ENCODE measurements at places on chromosomes 3 and 15. TPM values are rescaled to one million over a fixed set of nuclear protein-coding genes. Genes with fewer than 3 reads are reported as not detected.

GOLGA6L7 gene
- not detected for total RNA-seq

DNA sequence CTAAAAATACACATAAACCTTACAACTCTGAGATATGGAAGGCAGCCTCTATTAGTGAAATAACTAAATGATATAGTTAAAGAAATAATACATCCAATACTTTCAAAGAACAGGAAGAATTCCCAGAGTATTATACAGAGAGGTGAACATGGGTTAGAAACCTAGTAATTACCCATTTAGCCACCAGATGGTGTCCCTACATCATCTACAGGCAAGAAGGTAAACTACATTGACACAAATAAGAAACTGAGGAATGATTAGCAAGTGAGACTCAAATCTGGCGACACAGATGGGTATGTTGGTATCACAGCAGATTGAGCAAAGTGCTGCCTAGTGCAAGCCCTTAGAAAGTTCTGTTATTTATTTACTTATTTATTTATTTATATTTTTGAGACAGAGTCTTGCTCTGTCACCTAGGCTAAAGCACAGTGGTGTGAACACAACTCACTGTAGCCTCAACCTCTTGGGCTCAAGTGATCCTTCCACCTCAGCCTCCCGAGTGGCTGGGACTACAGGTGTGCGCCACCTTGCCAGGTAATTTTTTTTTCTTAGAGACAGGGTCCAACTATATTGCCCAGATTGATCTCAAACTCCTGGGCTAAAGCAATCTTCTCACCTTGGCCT lies 28.2 kb downstream of the NEK4 start:
- DNase-seq, result no peak

- DNase-seq, result no peak
These were observed 4.2 kb downstream of the SCN10A start for GRCh38 chr3:38811822-38812221.

CPB1 gene
- not detected for total RNA-seq

- DNase-seq, result no peak
These were observed 427.5 kb downstream of the VGLL3 start for GRCh38 chr3:86563400-86563970.

DNA sequence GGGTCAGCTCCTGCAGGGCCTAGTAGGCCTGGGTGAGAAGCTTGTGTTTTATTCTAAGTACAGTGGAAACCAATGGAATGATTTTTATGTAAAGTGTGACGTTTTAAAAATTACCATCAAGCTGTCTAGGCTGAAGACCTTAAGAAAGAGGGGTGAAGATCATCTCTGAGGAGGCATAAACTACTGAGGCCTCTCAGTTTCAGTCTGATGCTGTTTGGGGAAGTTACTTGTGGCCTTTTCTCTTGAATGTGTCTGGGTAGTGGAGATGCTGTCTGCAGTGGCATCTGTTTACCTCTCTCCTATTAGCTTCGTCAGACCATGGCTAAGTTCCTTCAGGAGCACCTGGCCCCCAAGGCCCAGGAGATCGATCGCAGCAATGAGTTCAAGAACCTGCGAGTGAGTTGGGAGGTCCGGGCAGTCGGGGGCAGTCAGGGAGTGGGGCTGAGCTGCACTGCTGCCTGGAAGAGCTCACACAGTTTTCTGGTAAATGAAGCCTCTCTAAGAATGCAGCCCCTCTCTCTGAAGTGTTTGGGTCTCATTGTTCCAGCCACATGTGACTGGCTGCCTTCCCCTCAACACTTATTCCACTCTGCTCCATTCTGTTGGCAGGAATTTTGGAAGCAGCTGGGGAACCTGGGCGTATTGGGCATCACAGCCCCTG lies 1.9 kb downstream of the IVD start:
- DNase-seq, result no peak

CRABP1 gene
- 10.5 TPM for total RNA-seq

GRCh38 chr15:92377083-92377789 lies 16.4 kb upstream of the ST8SIA2 start:
- DNase-seq, result peak; percentile 20

- peak; percentile 68 for DNase-seq
These were observed 2.1 kb upstream of the GNAT1 start for GRCh38 chr3:50189274-50189673.

ATP1B3 gene
- 40.7 TPM for total RNA-seq

- no peak for DNase-seq
These were observed 4.6 kb upstream of the DAG1 start for GRCh38 chr3:49465270-49466034.

DNA sequence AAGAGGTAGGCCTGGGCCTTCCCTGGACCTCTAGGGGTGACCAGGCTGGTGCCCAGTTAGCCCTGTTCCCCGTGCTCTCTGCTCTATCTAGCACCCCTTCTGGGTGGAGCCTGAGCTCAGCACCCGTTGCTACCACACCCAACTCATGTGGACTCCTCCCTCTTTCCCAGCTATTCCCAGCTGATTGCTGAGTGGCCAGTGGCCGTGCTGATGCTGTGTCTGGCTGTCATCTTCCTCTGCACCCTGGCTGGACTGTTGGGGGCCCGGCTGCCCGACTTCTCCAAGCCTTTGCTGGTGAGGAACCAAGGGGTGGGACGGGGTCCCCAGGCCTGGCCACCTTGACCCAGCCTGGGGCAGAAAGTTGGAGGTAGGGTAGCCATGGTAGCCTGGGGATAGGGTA lies 6.2 kb downstream of the DISP2 start:
- no peak for DNase-seq

All from occipital lobe (tissue), 3 donors.